ENCODE measurements at places on chromosomes 6 and 20.

GRCh38 chr20:15012566-15012965 is 675.2 kb upstream of the FLRT3 start:
- no peak for DNase-seq

DNA sequence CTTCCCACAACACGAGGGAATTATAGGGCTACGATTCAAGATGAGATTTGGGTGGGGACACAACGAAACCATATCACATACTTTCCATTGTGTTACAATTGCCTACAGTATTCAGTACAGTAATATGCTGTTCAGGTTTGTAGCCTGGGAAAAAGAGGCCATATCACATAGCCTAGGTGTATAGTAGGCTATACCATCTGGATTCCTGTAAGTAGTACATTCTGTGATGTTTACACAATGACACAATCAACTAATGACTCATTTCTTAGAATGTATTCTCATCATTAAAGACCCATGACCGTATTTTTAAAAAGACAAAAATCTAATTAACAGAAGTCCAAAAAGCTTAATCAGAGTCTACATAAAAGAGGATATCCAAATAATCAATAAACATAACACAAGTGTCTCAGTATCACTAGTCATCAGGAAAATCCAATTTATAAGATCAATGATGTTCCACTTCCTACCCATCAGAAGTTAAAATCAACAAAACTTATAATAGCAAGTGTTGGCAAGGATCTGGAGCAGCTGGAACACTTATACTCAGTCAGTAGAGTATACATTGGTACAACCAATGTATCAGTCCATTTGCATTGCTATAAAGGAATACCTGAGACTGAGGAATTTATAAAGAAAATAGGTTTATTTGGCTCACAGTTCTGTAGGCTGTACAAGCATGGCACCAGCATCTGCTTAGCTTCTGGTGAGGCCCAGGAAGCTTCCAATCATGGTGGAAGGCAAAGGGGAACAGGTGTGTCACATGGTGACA is 215.9 kb downstream of the CLVS2 start:
- DNase-seq = no peak

GRCh38 chr6:27267857-27268434 is 20.4 kb downstream of the PRSS16 start:
- no peak for DNase-seq

- DNase-seq = no peak
These were observed 19.0 kb upstream of the MLN start for GRCh38 chr6:33822575-33823395.

DNA sequence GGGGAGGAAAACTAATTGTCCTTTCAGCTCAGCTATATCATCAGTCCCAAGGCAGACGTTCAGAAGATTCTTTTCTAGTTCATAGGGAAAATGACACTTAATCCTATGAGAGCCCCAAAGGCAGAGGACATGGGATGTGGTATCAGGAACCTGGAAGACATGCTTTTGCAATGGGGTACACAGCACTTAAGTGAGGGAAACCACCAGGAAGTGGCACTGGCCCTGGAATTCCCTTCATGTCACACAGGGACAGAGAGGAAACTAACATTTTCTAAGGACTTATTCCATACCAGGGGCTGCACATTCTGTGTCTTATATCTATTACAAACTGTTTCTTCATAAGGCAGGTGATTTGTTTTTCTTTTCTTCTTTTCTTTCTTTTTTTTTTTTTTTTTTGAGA is 28.2 kb downstream of the VPS52 start:
- no peak for DNase-seq

DNA sequence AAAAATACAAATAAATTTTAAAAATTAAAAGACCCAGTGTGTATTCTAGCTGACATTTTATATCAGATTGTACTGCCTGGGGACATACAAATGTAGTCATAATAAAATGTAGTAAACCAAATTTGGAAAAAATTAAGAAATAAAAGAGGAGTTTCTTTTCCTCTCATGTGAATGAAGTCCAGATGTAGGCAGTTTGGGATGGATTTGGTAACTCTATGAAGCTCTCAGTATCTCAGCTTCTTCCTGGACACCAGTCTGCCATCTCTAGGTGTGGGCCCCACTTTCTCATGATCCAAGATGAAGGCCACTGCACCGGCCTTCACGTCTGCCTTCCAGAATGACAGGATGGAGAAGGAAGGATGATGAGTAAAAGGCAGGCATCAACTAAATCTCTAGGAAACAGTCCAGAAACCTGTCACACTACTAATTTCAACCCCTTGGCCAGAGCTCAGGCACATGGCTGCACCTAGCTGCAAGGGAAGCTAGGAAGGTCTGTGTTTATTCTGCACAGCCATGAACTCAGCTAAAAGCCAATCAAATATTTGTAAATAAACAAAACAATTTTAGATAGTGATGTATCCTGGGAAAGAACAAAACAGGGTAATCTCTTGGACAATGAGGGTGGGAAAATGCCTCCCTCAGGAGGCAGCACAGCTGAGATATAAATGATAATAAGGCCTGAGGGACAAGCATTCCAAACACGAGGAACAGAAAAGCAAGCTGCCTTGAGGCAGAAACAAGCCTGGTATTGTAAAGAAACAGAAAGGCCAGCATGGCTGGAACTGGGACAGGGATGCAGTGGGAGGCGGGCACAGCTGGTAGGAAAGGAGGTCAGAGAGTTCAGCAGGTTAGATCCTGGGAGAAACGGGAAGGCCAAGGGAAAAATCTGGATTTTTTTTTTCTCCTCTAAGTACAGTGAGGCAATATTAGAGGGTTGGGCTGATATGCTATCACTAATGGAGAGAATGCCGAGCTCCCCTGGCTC is 88.5 kb upstream of the PTPN1 start:
- no peak for DNase-seq

DNA sequence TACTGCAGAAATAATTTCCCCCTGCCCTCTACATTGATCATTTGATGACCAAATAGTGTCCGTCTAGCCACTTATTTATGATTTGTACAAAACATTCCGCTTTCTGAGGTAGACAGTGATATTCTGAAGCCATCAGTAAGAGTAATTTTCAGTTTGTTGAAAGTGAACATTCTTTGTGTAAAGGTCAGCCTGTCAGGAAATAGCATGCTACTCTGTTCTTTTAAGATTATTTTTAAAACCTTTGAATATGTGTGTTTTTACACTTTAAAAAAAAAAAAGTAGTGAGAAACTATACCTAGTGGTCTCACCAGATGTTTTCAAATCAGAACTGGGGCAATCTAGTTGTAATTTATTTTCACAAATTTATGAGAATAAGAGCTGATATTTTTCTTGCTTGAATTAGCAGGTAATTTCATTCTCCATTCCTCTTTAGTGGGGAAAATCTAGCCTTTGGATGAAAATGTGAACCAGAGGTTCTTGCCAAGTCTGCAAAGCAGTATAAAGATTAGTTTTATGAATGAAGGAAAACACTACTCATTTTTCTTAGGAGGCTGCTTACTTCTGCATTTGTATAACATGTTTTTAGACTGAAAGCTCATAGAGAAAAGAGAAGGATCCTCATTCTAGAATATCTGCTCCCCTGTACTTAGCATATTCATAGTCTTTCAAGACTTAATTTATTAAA is 12.1 kb upstream of the REV3L start:
- no peak for DNase-seq

DNA sequence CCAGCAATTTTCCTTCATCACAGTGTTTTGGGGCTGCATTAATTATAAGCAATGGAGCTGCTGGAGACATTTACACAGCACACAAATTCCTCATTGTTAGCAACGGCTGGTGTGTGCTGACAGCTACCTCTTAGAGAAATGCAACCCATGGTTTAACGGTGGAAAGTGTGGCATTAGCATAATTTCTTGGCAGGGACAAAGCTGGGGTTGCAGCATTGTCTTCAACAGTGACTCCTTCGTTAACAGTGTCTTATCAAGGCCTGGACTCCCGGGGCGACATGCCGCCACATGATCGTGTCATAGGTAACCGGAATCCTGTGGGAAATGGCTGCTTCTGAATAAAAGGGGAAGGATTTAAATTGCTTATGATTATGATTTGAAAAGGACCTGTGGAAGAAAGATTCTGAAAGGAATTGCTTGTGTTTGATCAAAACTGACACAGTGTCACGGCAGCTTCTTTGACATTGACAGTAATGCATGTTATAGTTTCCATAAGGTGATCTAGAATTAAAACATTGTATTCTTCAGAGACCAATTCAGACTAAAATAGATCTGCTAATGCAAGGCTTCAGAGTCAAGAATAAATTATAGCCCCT is 128.0 kb downstream of the UST start:
- no peak for DNase-seq

GRCh38 chr20:37526238-37526838 is 1.3 kb downstream of the BLCAP start:
- no peak for DNase-seq

GRCh38 chr6:168042426-168043192 is 36.4 kb downstream of the FRMD1 start:
- no peak for DNase-seq

- DNase-seq = no peak
These were observed 36.9 kb downstream of the EYA4 start for GRCh38 chr6:133277900-133278545.

DNA sequence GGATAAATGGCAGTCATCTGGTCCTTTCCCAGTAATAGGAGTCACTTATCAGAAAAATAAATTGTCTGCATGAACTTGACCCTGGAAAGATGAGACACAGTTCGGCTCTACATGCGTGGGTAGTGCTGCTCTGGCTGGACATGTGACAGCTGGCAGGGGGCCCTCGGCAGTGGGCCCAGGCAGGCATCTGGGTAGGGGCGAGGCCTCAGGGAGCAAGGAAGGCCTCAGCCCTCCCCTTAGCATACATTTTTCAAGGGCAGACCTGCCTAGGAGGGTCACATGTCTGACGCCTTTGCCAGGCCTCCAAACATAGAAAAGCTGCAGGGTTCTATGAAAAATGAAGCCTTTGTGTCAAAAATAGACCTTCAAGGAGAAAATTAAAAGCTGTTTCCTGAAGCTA is 12.8 kb upstream of the ILRUN start:
- no peak for DNase-seq

DNA sequence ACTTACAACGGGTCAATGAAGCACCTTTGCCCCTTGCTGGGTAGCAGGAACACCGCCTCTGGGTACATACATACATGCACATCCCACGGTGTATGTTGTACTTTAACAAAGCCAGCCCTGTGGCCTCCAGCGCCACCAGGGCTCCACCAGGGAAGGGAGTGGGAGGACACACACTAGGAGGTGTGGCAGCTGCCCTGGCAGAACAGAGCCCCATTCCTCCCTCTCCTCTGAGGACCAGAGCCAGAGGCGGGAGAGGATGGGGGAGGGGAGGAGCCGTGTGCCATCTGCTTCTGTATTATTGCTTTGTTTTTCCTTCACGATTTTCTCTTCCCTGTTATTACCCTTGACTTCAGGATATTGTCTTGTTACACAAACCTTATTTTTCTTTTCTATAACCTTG is 105.8 kb upstream of the TRAF3IP2 start:
- DNase-seq = no peak

- no peak for DNase-seq
These were observed 474.0 kb downstream of the TFAP2B start for GRCh38 chr6:51292659-51293058.

DNA sequence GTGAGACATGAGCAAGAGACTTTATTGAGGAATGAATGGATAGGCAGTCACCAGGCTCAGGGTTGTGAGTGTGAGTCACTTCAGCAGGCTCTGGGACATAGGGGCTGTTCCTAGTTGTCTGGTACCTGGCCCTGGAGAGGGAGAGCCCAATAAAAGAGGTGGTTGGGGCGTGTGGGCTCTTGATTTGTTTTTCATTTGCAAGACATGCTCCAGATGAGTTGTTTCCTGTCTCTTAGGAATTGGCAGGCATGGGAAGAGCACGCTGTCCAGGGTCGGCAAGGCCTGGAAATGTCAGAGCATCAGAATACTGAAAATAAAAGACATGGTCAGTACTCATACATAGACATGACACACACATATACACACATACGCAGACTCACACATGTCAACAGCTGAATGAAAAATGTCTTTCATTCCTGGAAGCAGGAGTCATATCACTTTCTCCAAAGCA is 166.3 kb upstream of the SULF2 start:
- no peak for DNase-seq
